ENCODE measurements at places on chromosomes 2 and 18.

DNA sequence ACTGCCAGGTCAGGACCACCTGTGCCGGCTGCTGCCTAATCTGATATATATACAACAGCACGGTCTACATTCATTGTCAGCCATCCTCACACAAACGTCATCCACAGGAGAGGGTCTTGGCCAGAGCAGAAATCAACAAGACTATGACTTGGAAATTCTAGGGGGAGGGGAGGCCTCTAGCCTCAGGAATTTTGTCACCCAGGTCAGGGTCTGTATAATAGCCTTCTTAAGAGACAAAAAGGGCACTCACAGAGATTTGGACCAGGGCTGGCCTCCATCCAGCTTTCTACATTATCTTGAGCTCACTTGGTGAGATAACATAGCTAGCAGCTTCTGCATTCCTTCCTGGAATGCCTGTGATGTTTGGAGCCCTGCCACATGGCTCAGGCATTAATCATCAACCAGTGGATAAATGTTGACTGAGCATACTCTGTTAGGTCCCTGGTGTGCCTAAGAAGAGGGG lies 50.4 kb upstream of the CTIF start:
- DNase-seq: no peak

GRCh38 chr2:8477552-8478470 lies 204.0 kb upstream of the ID2 start:
- DNase-seq: no peak

DNA sequence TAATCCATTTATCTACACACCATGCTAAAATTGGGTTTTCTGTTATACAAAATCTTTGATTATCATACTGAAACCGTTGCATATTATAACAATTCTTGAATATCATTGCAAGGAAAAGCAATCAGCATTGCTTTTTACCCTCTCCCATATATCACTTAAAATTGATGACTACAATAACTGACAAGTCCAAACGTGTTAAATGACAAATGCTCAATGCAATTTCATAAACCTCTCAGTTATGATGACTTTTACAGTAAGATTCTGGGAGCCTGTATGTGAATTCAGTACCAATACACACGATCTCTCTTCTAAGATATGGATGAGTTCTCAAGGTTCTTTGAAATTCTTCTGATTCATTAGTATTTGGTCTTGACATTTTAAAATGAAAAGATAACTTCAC lies 368.5 kb upstream of the TRIB2 start:
- no peak for DNase-seq

DNA sequence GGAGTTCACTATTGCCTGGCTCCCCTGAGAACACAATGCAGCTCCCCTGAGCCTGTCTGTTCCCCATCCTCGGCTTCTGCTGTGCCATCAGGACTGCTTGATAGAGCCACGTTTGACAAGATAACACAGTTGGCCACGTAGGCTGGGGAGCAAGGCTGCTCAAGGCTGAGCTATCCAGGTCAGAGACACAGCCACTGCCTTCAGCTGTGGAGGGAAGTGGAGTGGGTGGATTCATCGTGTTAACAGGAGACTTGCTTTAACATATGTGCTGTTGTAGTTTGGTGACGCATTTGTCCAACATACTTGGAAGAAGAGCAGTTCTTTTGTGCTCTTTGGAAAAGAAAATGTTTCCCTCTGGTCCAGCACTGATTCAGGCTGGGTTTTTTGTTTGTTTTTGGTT lies 68.8 kb downstream of the WDSUB1 start:
- DNase-seq: no peak

- no peak for DNase-seq
Observed at GRCh38 chr2:235719146-235719942, 225.5 kb downstream of the AGAP1 start.

DNA sequence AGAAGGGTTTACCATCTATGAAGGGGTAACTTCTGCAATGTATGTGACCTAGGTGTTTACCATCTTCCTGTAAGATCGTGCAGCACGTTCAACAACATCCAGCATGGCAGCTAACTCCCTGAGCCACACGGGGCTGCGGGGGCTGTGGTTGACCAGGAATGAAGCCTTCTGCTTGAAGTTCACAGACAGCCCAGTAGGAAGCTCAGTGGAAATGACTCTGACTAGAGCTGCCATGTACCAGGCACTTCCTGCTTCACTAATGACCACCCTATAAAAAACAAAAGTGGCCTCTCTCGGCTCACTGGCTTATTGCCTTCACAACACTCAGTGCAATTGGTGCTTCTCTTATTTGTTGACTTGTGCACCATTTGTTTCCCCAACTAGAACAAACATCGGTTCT lies 99.7 kb upstream of the SMAD7 start:
- DNase-seq: no peak

- DNase-seq: no peak
Observed at GRCh38 chr2:95069465-95069864, 44.0 kb downstream of the MAL start.

GRCh38 chr2:215365184-215365658 lies 53.4 kb downstream of the ATIC start:
- no peak for DNase-seq

DNA sequence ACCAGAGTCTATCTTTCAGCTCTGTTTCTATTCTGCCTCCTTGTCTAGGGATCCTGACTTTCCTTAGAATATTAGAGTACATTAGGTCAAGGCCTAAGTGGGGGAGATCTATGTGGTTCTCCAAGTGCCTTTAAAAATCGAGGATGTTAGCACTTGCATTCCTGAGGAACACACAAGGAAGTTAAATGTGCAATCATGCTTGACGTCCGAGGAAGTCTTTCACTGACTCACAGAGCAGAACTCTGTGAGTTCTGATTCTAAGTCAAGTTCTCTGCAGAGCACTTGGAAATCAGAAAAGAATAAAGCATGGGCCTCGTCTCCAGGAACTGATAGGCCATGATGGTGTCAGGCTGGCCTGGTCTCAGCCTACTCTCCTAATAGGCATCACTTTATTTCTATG lies 17.2 kb downstream of the FHOD3 start:
- DNase-seq: no peak

DNA sequence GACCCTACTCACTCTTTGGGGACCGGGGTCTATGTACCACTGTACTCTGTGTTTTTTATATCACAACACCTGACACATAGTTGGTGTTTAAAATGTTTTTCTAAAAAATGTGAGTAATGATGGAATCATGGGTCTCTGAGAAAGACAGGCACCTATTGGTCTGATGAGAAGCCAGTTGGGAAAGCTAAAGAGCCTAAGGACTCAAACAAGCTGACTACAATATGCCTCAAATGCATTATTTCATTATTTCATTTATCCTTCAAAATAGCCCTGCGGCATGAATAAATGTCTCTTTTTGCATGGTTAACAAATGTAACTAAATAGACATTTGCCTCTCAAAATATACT lies 102.9 kb upstream of the SCN1A start:
- DNase-seq: no peak

DNA sequence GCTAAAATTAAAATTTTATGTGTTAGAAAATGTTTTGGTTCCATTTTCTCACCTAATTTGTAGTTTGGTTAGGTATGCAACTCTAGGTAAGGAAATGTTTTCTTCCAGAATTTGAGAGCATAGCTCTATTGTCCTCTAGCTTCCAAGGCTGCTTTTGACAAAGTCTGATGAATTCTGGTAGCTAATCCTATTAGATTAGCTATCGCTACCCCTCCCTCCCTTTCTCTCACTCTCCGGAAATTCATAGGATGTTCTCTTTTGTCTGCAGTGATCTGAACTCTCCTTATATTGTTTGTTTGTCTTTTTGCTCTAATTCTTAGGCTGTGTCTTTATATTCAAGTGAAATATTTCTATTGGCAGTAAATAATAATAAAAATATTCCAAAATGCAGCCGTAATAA lies 382.9 kb downstream of the DCC start:
- DNase-seq: no peak

GRCh38 chr2:20525041-20526035 lies 78.5 kb downstream of the RHOB start:
- no peak for DNase-seq

DNA sequence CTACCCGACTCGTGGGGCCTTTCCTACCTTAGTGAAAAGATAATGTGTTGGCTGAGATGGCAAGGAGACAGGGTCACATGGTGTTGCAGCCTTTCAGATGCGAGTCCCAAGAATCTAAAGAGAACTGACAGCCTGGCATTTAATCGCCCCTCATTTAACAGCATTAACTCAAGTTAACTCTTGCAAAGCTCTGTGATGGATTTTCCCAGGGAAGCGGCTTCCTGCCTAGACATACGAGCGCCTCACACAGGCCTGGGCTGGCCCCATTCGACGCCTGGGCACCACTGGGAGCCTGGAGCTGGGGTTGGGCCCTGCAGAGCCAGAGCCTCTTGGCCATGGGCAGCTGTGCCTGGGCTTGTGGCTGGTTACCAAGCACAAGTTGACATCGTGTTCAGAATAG lies 140.8 kb downstream of the SEPTIN10 start:
- DNase-seq: peak; percentile 81

DNA sequence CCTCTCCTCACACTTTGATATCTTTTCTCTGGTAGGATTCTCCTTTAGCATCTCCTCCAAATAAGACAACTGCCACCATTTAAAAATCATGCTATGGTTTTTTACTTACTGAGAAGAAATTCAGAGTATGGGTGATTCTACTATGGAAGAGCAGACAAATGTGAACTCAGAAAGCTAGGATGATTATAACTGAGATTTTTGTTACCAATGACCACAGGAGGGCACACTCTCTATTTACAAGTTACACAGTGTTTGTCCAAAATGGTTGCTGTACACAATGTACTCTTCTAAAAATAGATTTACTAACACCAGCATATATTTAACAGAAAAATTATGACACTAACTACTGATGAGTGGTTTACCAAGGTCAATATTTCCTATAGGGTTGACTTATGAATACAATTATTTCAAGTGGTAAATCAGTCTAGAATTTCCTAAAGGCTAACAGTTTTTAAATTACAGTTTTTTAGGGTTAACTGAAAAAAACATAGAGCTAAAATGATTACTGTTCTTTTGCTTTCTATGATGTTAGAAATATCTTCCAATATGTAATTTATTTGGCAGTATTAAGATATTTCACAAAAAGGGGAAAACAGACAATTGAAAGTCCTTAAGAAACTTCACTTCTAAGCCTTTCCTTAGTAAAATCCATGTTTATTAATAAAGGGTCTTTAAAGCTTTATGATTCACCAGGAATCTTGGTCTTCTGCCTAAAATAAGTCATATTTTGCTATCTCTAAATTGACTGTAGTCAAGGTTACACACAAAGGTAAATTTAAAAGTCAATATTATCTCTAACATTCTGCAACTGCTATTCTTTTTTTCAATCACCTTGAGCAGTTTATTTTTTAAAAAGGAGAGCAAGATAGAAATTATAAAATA lies 57.2 kb downstream of the MAP4K3 start:
- peak; percentile 25 for DNase-seq

DNA sequence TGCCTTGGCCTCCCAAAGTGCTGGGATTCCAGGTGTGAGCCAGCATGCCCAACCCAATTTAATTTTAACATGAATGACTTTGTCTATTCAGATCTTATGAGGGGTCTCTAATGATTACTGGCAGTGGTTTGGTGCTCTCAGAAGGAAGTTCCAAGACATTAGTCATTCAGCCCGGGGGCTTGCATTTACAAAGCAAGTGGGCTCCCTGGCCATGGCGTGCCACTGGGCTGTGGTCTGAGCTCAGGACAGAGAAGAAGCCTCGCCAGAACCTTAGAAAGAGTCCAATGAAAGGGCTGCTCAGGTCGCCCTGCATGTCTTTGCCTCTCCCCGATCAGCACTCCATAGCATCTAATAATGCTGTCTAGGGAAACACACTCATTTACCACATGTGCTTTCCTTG lies 182.6 kb upstream of the CHAC2 start:
- no peak for DNase-seq

DNA sequence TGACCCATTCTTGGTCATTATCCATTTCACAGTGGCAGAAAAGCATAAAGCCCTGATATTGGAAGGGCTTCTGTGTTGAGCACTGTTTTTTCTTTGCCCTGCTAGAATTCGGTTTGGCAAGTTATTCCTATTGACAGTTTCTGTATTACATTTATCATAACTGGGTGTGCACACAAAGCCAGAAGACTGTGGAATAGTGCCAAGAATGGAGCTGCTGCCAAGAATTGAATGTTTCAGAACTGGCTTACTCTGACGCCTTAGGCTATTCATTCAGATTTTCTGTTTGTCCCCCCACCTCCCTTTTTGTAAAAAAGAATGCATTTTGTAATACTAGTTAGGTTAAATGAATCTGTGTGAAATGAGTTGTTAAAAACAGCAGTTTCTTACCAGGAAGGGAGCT lies 12.7 kb downstream of the KDM3A start:
- DNase-seq: peak; percentile 51

GRCh38 chr18:23207191-23207955 lies 72.1 kb downstream of the CABLES1 start:
- no peak for DNase-seq

- DNase-seq: no peak
Observed at GRCh38 chr2:58939388-58939787, 698.3 kb upstream of the FANCL start.

DNA sequence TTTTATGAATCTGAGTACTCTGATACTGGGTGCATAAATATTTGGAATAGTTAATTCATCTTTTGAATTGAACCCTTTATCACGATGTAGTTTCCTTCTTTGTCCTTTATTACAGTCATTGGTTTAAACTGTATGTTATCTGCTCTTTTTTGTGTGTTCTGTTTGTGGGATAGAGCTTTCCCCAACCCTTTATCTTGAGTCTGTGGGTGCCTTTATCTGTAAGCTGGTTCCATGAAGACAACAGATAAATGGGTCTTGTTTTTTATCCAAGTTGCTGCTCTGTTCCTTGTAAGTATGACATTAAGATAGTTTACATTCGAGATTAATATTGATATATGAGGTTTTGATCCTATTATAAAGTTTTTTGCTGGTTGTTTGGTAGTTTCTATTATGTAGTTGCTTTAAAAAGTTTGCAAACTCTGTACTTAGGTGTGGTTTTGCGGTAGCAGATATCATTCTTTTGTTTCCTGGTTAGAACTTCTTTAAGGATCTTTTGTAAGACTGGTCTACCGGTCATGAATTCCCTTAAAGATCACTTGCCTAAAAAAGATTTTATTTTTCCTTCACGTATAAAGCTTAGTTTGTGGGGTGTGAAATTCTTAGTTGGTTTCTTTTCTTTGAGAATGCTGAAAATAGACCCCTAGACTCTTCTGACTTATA lies 1451.3 kb upstream of the SLC39A10 start:
- no peak for DNase-seq

GRCh38 chr18:45760462-45761036 lies 36.6 kb downstream of the SLC14A1 start:
- no peak for DNase-seq

GRCh38 chr18:9827211-9827792 lies 58.5 kb upstream of the TXNDC2 start:
- no peak for DNase-seq

GRCh38 chr2:75788902-75789301 lies 78.2 kb upstream of the GCFC2 start:
- no peak for DNase-seq

Data from NCI-H1694 (cell line).